ENCODE measurements at places on chromosomes 6 and 20.

DNA sequence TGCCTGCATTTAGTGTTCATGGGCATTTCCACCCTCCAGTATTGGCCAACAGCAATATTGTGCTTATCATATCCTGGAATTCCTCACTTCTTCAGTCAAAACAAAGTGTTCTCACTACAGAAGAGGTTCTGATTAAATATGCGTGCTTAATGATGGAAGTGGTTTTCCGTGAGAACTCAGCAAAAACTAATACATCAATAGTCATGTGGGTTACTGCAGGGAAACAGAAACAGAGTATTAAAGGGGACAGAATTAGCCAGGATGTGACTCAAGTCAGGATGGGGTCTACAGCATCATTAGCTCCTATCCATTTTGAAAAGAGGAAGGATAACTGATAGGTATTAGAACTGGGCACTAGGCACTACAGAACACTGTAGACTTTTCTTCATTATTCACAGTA is 384.6 kb downstream of the CDKAL1 start:
- DNase-seq = no peak

DNA sequence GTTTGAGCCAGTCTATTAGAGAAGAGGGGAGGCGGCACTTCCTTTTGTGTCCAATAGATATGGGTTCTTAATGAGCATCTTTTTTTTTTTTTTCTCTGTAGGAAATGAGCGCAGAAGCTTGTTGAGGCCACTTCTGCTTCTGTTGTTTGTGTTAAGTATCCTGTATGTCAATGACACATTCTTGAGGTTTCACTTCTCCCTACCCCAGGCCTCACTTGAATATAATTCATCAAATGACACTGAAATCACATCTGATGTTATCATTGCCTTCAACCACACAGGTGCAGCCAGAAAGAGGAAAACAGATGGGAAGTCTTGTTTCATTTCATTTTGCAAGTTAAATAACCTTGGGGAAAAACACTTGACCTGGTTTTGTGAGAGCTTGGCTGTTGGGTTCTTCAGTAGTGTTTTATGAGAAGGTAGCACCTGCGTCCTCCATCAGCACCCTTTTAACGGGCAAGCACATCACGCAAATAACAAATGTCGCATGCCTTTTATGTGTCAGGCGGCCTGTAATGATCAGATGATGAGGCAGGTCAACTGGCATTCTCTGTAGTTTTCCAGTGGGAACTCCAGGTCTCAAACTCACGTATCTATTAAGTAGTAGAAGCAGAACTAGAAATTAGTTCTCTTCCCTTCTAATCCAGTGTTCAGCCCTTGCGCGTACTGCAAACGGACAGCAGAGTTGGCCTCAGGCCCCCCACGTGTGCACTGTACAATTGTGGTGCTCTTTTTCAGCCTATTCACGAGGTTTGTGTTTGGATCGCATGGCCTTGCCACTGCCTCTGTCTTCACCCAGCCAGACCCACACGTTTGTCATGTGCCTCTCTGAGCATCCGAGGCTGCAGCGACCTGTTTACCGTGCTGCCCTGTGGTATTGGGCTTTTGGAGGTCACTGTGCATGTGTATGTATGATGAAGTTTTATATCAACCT is 23.5 kb downstream of the PLEKHG1 start:
- no peak for DNase-seq

- DNase-seq = no peak
These were observed 609 bp downstream of the MYL9 start for GRCh38 chr20:36541768-36542488.

DNA sequence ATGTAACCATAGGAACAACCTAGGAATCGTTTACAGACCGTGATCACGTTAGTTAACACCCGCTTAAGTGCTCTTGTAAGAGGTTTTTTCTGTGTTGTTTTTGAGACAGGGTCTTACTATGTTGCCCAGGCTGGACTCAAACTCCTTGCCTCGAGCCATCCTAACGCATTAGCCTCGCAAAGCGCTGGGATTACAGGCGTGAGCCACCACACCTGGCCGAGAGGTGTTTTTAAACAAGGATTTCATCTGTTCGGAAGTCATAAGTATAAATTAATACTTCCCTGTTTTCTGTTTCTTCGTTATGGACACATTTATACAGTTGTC is 727 bp downstream of the MRS2 start:
- no peak for DNase-seq

- DNase-seq = no peak
These were observed 19.5 kb upstream of the FAM8A1 start for GRCh38 chr6:17580518-17581048.

DNA sequence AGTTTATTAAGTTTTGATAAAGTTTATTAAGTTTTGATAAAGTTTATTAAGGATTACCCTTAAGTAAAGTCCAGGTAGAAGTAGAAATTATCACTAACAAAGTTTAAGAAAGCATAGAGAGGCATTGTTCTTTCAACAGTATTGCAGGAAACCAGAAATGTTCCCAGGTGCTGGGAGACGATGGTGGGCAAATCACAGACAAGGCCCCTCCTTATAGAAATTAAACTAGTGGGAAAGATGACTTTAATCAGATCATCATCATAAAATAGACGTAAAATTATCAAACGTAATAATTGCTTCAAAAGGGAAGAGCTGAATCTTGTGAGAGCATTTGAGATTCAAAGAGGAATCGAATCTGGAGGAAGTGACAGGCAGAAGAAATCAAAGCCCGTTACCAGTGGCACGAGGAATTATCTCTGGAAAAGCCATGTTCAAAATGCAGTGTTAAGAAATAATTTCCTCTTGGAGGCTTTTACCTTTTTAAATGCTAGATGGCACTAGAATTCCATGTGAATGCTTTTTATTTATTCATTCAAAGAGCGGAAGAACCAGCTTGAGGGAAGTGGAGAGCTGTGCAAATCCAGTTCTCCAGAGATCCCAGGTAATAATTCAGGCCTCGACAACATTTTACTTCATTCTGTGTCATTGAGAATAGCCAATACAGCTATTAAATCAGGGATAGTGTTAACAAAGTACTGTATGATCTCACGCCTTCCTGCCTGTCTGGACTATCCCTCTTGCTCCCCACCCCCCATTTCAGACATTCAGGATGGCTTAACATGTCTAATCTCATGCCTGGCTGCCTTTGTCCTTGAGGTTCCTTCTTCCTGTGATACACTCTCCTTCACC is 1.0 kb upstream of the APMAP start:
- peak; percentile 15 for DNase-seq

GRCh38 chr6:166776571-166776970 is 149.5 kb upstream of the RPS6KA2 start:
- no peak for DNase-seq

- DNase-seq = no peak
These were observed 979.7 kb downstream of the TBC1D32 start for GRCh38 chr6:120354452-120355098.

DNA sequence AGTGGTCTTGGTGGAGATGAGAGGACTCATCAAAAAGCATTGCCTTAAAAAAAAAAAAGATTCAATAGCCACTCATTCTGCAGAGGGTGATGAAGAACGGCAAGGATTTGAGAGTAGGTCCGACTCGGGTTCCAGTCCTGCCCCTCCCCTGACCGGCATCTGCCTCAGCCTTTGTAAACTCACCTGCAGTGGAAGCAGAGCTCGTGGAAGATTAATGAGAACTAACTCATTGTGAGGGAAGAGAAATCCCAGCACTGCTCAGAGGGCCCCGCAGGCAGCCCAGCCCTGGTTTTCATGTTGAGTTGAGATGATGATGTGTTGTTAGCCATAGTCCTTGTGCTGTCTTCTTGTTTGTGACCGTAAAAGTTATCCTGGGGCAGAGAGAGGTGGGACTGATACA is 59.4 kb downstream of the GCNT2 start:
- DNase-seq = no peak

DNA sequence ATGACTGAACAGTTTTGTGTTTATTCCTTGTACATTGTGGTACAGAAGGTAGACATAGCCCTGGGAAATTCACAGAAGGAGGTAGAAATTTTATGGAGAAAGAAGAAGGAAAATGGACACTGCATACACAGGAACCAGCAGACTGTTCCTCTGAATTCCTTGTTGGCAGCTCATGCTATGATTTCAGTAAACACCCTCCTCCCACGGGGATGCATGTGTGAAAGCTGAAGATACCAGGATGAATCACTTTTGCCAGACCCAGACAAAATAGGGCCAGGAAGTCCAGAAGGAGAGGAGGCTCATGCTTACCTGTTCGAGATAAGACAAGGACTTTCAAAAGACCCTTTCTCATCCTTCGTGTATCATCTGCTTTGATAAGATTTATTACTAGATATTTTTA is 110.3 kb upstream of the GGTLC1 start:
- DNase-seq = no peak

DNA sequence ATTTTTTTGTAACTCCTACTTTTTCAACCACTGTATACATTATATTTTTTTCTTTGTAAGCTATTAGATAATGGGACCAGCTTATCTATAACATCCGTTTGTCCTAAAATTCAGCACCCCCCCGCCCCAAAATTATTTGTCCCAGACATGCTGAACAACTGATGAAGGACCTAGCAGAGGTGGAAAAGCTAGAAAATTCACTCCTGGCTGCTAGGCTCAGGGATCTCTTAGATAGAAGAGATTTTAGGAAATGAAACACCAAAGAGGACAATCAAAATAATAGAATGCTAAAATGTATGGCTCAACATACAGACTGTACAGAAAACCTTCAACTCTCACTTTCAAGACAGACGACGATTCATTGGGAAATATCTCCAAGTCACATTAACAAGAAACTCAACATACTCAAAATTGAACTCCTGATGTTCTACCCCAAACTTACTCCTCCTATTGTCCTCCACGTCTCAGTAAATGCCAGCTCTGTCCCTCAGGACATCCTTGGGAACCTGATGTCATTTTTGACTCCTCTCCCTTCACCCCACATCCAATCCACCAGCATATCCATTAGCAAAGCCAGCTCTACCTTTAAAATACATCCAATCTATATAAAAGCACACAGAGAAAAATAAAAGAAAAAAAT is 4.7 kb downstream of the SOD2 start:
- no peak for DNase-seq

DNA sequence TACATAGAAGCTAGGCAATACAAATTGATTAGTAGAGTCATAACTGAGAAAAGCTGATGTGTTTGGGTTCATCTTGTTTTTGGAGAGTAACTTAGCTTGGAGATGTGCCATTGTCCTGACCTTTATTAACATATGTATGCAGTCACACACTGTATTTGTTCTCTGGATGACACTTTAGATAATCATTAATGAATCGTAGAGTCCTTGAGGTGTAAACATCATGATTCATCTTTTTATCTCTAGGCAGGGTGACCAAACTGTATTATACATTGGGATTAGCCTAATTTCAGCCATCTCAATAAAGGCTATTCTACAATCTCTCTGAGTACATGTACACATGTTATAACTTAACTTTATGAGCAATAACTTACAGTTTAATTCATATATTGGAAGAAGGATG is 3.6 kb upstream of the MTCL3 start:
- DNase-seq = no peak

DNA sequence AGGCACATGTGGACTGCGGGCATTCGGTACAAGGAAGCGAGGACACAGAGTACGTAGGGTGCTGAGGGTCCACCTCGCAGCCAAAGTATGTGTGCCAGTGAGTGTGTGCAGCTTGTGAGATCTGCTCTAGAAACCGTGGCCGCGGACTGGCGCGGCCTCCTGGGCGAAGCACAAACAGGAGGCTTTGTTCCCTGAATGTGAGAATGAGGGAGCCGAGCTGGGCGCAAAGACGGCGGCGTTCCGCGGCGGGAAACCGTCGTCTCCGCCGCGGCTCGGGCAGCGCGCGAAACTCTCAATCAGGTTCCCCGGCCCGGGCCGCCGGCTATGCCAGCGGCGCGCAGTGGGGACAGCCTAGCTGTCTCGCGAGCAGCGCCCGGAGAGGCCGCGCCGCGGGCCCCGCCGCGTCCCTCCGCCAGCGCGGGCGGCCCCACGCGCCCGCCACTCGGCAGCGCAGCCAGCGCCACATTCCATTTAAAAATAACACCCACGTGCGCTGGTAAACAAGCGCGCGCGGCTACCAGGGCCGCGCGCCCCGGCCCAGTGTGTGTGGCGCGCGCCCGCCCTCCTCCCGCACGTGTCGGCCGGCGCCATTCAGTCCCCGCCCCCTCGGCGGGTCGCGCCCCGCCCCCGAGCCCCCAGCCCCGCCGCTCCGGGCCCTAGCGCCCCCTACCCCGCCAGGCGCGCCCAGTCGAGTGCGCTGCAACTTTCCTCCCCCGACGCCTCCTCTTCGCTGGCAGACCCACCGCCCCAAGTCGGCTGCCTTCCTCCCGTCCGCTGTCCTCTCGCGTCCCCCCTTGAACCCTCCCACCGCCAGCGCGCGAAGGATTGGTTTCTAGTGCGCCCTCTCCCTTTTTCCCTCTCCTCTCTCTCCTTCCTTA is 3.0 kb upstream of the FOXO3 start:
- DNase-seq = peak; percentile 78

DNA sequence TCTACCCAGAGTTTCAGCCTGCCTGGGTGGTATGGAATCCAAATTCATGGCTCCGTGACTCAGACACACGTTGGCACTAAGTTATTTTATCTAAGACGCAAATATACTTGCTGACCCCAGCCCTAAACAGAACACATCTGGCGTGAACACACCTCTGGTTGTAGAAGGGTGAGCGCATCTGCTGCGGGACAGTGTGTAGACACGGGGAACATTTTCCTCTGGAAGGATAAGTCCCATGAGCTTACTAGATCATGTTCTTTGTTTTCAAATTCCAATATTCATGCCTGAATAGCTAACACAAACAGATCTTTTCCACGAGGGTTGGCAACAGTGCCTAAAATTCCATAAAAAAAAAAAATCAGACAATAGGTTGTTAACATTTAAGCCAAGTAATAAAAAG is 87.8 kb downstream of the TMEM170B start:
- no peak for DNase-seq

DNA sequence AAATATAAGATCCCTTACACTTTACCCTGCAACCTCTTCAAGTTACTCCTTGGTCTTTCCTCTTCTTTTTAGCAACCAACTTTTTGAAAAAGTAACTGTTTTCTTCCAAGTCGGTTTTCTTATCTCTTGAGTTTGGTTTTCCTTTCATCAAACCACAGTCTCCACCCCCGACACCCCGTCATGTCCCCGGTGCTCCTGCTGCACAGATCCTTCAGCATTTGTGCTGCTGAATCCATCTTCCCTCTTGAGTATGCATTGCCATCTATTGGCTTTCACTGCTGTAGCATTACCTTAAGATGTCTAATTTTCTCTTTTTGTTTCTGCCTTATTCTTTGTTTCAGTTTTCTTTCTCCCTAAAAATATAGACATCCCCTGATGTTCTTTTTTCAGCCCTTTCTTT is 11.9 kb upstream of the TNFRSF21 start:
- DNase-seq = no peak

DNA sequence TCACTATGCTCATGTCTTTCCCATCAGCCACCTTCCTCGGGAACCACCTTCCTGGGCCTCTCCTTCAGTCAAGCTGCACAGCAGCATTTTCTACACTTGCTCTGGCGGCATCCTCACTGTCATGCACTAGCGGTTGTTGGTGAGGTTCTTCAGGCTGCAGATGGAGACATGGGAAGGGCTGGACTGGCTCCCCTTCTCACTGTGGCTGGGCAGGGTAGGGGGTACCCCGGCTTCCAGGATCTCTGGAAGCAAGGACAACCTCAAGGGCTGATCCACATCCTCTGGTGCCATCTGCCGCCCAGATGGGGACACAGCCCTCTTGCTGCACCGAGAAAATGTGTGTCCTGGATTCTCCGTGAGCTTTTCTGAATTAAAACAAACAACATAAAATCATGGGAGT is 180.1 kb upstream of the RNF24 start:
- DNase-seq = no peak

GRCh38 chr20:62003567-62004405 is 61.9 kb downstream of the TAF4 start:
- DNase-seq = no peak
